Cardiac fibroblast (primary cell): ENCODE measurements at places on chromosomes 2 and 18.

DNA sequence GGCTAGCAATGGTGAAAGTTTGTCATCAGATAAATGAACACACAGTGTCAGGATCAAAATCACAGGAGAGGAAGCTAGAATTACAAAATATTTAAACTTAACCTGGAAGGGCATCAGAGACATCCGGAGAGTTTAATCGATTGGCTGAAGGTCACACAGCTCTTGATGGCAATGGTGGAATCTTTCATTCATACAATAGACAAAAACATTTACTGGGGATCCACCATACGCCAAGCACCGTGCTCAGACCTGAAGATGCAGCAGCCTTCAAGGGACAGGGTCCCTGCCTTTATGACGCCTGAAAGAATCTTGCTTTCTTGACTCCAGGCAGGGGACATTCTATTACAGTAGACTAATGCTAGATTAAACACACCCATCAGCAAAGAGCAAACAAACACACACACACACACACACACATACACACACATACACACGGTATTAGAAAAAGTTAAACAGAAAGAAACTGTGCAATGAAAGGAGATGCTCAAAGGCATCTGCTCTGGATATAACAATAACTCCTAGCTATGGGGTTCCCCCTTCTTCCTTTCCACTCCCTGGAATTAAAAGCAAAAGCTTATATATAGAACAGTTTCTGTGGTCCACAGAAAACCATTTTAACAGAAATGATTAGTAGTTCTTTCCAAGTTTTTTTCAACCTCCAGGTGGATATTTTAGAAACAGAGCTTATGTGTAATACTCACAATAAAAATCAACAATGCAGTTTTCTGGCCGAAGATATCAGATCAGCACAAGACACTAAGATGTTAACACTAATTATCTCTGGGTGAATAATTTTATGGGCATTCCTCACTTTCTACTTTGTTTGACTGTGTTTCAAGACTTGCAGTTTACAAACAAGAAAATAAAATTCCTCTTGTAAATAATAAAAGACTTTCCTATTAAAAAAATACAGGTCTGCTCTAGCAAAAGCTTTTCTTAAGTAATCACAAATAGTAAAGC is 151.7 kb downstream of the ANKRD44 start:
- no peak for DNase-seq

DNA sequence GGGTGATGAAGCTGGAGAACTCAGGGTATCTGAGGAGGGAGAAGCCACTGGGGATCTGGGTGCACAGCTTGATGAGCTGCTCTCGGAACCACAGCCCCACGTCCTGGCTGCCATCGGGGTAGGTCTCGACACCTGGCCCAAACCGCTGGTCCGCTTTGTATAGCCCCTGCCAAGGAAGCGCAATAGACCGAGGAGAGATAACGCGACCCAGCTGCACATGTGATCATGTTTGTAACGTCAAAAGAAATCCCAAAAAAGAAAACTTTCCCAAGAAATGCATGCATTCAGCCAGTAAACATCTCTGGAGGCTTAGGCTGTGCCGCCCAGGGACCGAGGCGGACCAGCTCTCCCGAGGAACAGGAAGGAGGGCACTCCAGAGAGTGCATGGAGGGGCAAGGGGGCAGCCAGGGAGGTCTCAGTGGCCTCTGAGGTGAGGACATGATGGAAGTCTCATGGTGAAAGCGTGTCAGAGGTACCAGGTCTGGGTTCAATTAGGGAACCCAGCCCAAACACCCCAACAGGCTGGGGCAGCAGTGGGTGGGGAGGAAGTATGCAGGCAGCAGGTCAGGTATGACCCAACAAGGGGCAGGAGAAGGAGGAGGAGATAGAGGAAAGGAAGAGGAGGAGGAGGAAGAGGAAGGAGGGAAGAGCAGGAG is 28.3 kb downstream of the ANKMY1 start:
- DNase-seq = no peak

- DNase-seq = peak; percentile 67
Observed at GRCh38 chr18:58180738-58181353, 136.8 kb downstream of the NEDD4L start.

DNA sequence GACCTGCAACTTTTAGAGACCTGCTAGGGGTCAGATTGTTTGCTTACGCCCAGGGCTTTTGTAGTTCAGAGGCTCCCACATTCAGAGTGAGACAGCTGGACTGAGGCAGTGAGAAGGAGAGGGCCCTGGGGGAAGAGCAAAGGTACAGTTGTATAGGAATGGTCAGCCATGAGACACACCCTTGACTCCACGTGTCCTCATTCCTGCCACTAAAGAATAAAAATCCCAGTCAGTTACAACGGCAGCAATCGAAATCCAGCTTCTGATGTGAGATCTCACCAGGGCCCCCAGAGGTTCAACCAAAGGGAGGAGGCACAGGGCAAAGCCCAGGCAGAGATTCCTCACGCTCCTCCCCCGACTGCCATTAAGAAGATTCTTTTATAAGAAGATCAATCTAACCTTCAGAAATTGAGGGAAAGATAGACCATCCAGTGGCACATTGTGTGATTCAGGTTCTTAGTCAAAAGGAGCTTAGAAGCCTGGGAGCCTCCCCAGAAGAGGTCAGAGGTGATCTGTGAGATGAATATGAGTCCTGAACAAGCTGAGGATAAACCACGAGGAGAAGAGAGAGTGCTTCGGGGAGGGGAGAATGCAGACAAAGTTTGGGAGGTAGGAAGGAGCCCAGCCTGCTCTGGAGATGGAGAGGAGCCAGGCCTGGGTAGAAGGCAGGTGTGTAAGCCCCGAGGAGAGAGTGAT is 317.0 kb downstream of the CYP26B1 start:
- no peak for DNase-seq
